ENCODE measurements at places on chromosomes 3 and 15. TPM values are rescaled to one million over a fixed set of nuclear protein-coding genes. Genes with fewer than 3 reads are reported as not detected.

CCRL2 gene
- total RNA-seq, result not detected

RARB gene
- 117 TPM for total RNA-seq

PLXNA1 gene
- total RNA-seq, result 55.2 TPM

LRIG1 gene
- 5.5 TPM for total RNA-seq

KBTBD8 gene
- 1.4 TPM for total RNA-seq

BFSP2 gene
- total RNA-seq, result not detected

SI gene
- not detected for total RNA-seq

A4GNT gene
- not detected for total RNA-seq
